ENCODE measurements at places on chromosomes 1 and 21.

DNA sequence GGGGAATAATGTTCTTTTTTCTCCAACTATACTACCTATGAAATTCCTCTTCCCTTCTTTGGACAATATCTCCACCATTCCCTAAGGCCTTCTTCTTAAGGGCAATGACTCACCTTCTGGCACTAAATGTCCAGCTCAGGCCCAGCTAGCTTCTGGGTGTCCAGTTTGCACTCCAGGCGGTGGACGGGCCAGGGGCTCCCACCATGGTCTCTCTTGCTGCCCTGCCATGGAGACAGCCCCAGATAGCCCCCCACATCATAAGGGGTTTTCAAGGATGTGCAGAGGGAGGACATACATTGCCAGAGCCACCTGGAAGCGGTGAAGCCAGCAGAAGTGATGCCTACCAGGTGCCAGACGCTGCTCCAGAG, 43.8 kb downstream of the C1orf198 start:
- no peak for DNase-seq

- no peak for DNase-seq
Measured at GRCh38 chr1:236128646-236129178, 13.6 kb upstream of the GPR137B start.

- no peak for DNase-seq
Measured at GRCh38 chr1:119713749-119714456, 2.2 kb downstream of the PHGDH start.

- DNase-seq: no peak
Measured at GRCh38 chr1:221994274-221994698, 252.4 kb upstream of the DUSP10 start.

DNA sequence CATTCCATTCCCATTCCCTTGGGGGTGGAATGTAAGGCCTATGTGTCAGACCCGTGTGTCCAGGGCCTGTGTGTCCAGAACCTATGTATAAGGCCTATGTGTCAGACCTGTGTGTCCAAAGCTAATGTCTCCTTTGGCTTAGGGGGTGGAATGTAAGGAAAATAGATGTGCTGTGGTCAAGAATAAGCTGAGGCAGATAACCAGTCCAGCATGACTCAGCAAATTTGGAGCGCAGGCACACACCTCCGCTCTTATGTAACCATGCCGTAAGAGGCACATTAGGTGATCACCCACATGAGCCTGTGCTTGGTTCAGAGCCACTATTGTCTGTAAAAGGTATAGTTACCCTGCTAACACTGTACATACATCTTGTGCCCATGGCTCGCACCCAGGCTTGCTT, 150.8 kb upstream of the SGIP1 start:
- DNase-seq: no peak

- no peak for DNase-seq
Measured at GRCh38 chr1:89910780-89911179, 84.1 kb upstream of the ZNF326 start.

DNA sequence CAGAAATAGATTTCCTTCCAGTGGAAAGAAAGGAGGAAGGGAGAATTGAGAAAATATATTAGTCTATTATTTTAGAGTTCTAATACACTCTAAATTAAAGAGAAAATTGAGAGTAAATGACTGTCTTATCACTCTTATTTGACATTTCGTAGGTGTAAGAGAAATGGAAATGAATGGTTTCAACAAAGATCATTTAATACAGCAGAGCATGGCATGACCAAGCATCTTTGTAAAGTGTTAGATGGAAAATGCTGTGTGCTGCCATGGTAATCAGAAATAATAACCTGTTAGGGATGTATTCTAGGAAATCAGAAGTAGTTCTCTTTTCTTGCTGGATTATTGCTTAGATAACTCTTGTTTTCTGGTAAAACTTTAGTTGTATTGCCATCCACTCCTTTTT, 90.9 kb downstream of the GIPC2 start:
- DNase-seq: no peak

- no peak for DNase-seq
Measured at GRCh38 chr1:154441241-154441888, 36.2 kb downstream of the IL6R start.

DNA sequence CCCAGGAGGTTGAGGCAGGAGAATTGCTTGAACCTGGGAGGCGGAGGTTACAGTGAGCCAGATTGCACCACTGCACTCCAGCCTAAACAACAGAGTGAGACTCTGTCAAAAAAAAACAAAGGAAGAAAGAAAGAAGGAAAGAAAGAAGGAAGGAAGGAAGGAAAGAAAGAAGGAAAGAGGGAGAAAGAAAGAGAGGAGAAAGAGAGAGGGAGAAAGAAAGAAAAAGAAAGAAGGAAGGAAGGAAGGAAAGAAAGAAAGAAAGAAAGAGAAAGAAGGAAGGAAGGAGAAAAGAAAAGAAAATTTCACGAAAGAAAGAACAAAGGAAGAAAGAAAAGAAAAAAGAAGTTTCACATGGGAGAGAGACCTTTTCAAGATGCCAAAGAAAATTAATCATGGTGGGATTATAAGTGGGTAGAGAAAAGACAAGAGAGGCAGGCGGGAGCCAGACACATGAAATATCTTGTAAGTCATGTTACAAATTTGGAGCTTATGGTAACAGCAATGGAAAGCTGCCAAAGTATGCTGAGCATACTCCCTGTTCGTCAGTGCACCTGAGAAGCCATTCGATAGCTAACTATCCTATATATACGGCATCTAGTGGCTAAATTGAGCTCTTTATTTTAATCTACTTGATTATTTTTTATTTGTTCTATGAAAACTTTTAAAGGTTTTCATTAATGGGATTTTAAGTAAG, 41.3 kb upstream of the TNFSF4 start:
- DNase-seq: no peak

- DNase-seq: peak; percentile 41
Measured at GRCh38 chr1:225896937-225897549, 8.1 kb upstream of the LEFTY1 start.

DNA sequence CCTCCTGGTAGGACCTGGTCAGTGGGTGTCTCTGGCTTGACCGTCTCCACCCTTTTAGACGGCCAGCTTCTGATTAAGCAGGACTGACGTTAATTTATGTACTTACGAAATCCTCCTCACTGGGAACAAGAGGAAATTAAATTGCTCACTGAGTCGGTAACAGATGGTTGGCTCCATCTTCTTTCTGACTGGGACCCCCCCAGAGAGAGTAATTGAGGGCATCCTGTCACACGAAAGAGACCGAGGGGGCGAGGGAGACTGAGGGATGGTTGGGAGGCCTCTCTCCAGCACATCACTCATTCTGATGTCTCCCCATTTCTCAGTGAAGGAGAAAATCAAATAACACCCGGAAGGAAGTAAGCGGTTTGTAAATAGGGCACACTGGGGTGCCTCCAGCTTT, 104.8 kb downstream of the OMA1 start:
- DNase-seq: no peak

GRCh38 chr1:228060458-228061190, 21.9 kb upstream of the ARF1 start:
- DNase-seq: no peak

Data from kidney epithelial cell (primary cell).